Smooth muscle cell of the pulmonary artery (primary cell): ENCODE measurements at places on chromosomes 12 and 14. TPM values are rescaled to one million over a fixed set of nuclear protein-coding genes. Genes with fewer than 3 reads are reported as not detected.

Gene SALL2
- total RNA-seq = 5.0 and 6.0 TPM in 2 replicates

Gene GRIN2B
- not detected in 2 replicates for total RNA-seq

Gene IQSEC3
- 0.07 and 0.17 TPM in 2 replicates for total RNA-seq

Gene ZNF891
- 1.2 and 1.4 TPM in 2 replicates for total RNA-seq

Gene PGF
- 9.7 and 27.8 TPM in 2 replicates for total RNA-seq
